ENCODE measurements at places on chromosomes 2 and 18.

GRCh38 chr2:60297296-60298005 lies 256.0 kb downstream of the BCL11A start:
- no peak for DNase-seq

GRCh38 chr2:172452845-172453244 lies 25.5 kb downstream of the ITGA6 start:
- no peak for DNase-seq

DNA sequence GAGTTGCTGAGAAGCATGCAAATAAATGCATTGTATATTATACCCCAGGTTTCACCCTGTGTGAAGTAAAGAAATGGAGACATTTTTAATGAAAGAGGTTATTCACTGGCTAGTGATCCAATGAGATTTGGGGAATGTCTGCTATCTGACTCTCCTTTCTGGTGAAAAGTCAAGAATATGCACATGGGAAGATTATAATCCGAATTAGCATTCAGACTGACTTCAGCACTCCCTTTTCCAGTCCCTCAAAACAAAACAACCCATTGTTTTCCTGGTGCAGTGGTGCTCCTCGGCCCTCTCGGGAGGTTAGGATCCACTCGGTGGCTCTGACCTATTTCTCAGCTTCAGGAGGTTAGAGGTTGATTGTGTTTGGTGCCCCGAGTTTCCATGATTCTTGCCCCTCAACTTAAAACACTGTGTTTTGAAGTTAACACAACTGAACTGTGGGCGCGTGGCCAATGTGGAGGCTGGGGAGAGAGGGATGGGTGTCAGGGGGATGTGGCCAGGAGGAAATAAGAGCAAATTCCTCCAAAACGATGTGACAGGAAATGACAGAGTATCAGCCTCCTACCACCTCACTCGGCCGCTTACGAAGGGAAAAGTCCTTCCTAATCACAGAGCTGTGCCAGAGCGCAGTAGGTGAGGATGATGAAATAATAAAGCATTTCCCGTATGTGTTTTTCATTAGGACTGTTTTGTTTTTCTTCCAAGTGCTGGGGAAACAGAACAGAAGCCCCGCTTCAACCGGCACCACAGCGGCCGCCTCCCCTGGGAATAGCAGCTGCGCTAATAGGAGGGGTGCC lies 440.1 kb downstream of the MTX2 start:
- no peak for DNase-seq

- peak; percentile 48 for DNase-seq
These were observed 155.4 kb downstream of the ASB1 start for GRCh38 chr2:238582159-238582558.

- DNase-seq: peak; percentile 66
These were observed 556 bp downstream of the DNMT3A start for GRCh38 chr2:25341011-25341727.
